ENCODE measurements at places on chromosomes 3 and 15. TPM values are rescaled to one million over a fixed set of nuclear protein-coding genes. Genes with fewer than 3 reads are reported as not detected.

GRCh38 chr3:8325306-8325705, 176.3 kb upstream of the LMCD1 start:
- no peak overlapping the region for H3K27ac ChIP-seq
- no peaks in the 10 kb centered on the region for H3K27me3 ChIP-seq
- H3K36me3 ChIP-seq: no peaks in the 10 kb centered on the region
- DNase-seq: no peak
- peaks cover 2% of the 10 kb centered on the region for H3K4me1 ChIP-seq

DNA sequence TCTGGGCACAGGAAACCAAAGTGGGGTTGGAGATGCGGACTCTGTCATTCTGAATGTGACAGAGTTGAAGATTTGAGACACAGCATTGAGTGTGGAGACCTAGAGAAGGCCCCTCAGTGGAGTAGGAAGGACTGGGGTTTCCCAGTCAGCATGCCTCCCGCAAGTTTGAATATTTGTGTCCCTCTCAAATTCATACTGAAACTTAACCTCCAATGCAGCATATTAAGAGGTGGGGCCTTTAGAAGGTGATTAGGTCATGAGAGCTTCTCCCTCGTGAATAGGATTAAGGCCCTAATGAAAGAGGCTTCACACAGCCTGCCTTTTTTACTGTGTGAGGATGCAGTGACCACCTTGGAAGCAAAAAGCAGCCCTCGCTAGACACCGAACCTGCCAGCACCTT, 8.0 kb downstream of the HDDC3 start:
- no peak overlapping the region for H3K27ac ChIP-seq
- H3K4me3 ChIP-seq: no peak overlapping the region
- no peaks in the 10 kb centered on the region for H3K27me3 ChIP-seq

DNA sequence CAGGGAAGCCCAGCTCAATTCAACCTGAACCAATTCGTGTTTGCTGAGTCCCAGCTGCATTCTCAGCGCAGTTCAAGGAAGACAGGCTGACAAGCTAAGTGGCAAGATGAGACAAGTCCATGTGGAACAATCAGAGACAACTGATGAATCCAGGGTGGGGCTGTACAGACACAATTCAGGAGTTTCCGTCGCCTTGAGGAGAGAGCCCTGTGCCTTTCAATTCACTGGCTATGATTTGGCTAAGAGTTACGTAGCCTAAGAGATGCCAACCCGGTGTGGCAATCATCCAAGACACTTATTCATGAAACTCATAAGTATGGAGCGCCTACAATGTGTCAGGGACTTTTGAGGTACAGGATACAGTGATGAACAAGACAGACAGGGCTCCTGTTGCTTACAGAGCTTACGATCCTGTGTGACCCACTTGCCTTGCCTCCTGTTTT, 15.5 kb upstream of the ZBED2 start:
- no peaks in the 10 kb centered on the region for H3K4me1 ChIP-seq
- H3K27me3 ChIP-seq: no peaks in the 10 kb centered on the region
- H3K36me3 ChIP-seq: no peaks in the 10 kb centered on the region
- no peak for DNase-seq
- no peak overlapping the region for H3K27ac ChIP-seq

DNA sequence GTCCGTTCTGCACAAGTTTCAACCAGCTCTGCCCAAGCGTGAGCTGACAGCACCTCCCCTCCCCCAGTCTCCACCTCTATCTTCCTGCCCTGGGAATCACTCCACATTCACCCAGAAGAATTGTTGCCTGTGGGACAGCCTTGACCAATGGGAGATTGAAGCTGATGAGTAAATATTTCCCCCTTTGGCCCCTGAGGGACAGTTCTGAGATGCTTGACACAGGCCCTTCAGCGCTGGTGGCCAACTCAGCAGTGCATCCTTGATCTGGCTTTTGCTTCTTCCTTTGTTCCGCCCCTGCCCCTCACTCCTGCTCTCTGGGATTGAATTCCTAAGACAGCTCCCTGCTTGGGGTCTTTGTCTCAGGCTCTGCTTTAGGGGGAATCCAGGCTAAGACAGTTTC, 13.1 kb upstream of the SKIC8 start:
- peak; percentile 14 for DNase-seq
- H3K4me1 ChIP-seq: no peaks in the 10 kb centered on the region
- H3K4me3 ChIP-seq: no peak overlapping the region
- no peak overlapping the region for H3K27ac ChIP-seq

- H3K36me3 ChIP-seq: no peaks in the 10 kb centered on the region
- no peaks in the 10 kb centered on the region for H3K27me3 ChIP-seq
- DNase-seq: no peak
- no peak overlapping the region for H3K27ac ChIP-seq
- H3K4me1 ChIP-seq: no peaks in the 10 kb centered on the region
These were observed 89.8 kb upstream of the RNF7 start for GRCh38 chr3:141648055-141648910.

The NAALADL2 gene
- total RNA-seq: 3.0 TPM

The SLC38A3 gene
- 13.2 TPM for total RNA-seq

The LSAMP gene
- 4.5 TPM for total RNA-seq

The SUSD5 gene
- 20.3 TPM for total RNA-seq
